ENCODE measurements at places on chromosomes 3 and 15.

GRCh38 chr3:31124373-31124772 lies 229.9 kb upstream of the GADL1 start:
- DNase-seq: no peak

- DNase-seq: no peak
Measured at GRCh38 chr3:5226783-5227182, 39.3 kb downstream of the EDEM1 start.

DNA sequence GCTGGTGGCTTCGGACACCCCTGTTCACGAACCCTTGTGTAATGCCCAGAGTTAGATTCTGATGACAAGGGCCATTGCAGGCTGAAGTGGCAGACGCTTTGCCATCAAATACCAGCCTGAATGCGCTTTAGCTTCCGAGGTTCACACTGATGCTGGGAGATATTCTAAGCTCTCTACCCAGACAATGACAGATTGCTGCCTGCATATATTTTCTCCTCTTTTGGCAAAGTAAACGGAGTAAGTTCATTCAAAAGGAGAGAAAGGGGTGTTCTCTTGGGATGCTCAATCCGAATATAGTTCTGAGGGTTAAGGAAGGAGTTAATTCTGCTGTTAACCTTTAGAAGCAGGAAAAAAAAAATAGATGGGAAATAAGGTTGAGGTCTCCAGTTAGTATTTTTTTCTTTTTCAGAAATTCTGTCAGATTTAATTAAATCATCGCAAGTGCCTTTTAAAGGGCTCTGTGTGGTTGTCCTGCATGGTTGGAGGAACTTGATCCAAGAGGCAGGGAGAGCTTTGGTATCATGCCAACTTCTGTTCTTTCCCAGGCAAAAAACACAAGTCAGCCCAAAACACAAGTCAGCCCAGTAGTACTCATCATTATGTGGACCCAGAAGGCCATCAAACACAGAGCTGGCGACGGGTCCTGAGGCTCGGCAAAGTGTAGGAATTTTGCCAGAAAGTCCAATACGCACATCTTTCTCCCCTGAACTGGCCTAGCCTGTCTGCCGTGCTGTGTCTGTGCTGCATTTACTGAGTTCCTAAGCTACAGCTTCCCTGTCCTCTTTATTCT lies 70.9 kb upstream of the ST8SIA2 start:
- no peak for DNase-seq

- no peak for DNase-seq
Measured at GRCh38 chr3:125154800-125155269, 57.7 kb downstream of the SLC12A8 start.

GRCh38 chr3:128226795-128227395 lies 73.6 kb downstream of the EEFSEC start:
- no peak for DNase-seq

- DNase-seq: no peak
Measured at GRCh38 chr3:65828706-65829105, 210.0 kb downstream of the MAGI1 start.

DNA sequence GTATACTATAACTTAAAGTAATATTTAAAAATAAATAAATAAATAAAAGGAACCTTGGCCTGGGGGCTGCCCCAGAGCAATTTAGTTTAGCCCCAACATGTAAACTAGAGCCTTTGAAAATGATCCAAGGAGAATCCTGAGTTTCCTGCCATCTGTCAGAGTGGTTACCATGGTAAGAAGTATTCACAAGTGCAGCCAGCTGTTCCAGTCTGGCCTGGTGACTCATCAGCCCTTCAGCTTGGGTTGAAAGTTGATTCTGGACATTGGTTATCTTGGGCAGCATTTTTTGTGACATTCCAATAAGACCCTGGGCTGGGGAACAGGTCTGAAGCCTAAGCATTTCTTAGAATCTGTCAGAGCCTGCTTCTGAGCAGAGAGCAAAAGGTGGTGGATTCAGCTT lies 72.7 kb upstream of the LRTM1 start:
- DNase-seq: no peak

DNA sequence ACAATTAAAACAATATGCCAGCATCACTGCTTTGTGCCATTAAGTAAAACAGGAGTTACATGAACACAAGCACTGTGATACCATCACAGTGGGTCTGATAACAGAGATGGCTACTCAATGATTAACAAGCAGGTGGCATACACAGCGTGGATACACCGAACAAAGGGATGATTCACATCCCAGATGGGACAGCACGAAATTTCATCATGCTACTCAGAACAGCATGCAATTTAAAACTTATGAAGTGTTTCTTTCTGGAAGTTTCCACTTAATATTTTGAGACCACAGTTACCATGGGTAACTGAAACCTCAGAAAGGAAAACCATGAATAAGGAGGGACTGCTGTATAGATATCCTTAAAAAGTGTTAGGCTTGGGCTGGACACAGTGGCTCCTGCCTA lies 44.5 kb downstream of the SLC24A1 start:
- DNase-seq: no peak

- DNase-seq: no peak
Measured at GRCh38 chr15:72397796-72398588, at the start of gene TMEM202. Gene TMEM202, plus strand, starts transcription at chr15:72398305. Its CDS starts 22 bp downstream, at chr15:72398327.

GRCh38 chr3:11563159-11563864 lies 80.4 kb downstream of the VGLL4 start:
- no peak for DNase-seq

Measured in activated CD8-positive, alpha-beta memory T cell treated with anti-CD3 and anti-CD28 coated beads for 1 hour (primary cell).